ENCODE measurements at places on chromosomes 3 and 15. TPM values are rescaled to one million over a fixed set of nuclear protein-coding genes. Genes with fewer than 3 reads are reported as not detected.

- DNase-seq, result no peak
Observed at GRCh38 chr3:146065573-146066006, 95.4 kb downstream of the PLOD2 start.

DNA sequence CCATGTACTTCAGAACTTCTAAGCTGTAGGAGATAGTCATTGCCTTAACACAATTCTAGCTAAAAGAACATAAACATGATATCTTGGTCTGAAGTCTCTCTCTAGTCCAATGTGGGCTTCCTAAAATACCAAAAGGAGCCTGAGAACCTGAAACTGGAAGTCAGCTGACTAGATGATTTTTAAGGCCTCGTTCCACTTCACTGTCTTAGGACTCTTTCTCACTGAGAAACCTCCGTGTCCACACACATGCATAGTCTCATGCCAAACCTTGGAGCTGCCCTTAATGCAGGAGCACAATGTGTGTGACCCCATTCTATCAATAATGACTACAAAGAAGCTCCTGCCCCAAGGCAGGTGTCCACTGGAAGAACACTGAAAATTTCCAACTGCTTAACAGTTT lies 87.7 kb downstream of the ETFA start:
- DNase-seq, result no peak

DNA sequence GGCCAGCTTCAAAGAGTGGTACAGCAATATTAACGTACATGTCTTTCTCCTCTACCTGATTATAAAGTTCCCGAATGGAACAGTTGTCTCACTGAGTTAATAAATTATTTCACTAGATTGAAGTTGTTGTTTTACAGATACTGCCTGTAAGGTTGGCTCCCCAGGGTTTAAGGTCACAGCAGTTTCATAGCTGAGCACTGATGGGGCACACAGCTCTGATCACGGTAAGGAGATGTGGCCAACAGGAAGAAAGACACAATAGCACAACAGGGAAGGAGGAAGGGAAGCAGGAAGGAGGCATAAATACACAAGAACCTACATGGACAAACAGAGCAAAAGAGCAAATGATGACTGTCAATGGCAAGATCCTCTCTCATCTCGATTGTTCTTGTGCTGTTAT lies 215.6 kb downstream of the WNT5A start:
- no peak for DNase-seq

The CHST2 gene
- 13.1 TPM for total RNA-seq

- DNase-seq, result no peak
Observed at GRCh38 chr15:40392986-40393948, 10.7 kb downstream of the KNSTRN start.
